ENCODE measurements at places on chromosomes 11 and 22. TPM values are rescaled to one million over a fixed set of nuclear protein-coding genes. Genes with fewer than 3 reads are reported as not detected.

Gene PYGM
- 0.27 TPM for total RNA-seq

Gene CEND1
- not detected for total RNA-seq

Gene C11orf86
- not detected for total RNA-seq

Gene TRIM48
- total RNA-seq, result not detected

Gene RFPL1
- not detected for total RNA-seq

Gene HSPB2
- 0.21 TPM for total RNA-seq

Gene FGF3
- not detected for total RNA-seq

Gene DDB1
- total RNA-seq, result 165 TPM

Gene GGTLC2
- total RNA-seq, result not detected

Gene TRIM49
- total RNA-seq, result not detected

Gene GP1BB
- total RNA-seq, result 1.8 TPM

Gene MS4A15
- total RNA-seq, result not detected

Gene LGR4
- total RNA-seq, result 16.2 TPM

Gene DDX10
- total RNA-seq, result 29.0 TPM

Gene ME3
- 43.1 TPM for total RNA-seq

Gene KRTAP5-2
- total RNA-seq, result not detected

Gene SIK2
- 10.1 TPM for total RNA-seq
